Colonic mucosa (tissue), 4 donors: ENCODE measurements at places on chromosomes 16 and 17. TPM values are rescaled to one million over a fixed set of nuclear protein-coding genes. Genes with fewer than 3 reads are reported as not detected.

ITGAD gene
- not detected for total RNA-seq

- no peak overlapping the region for H3K4me3 ChIP-seq
- no peak for DNase-seq
- H3K27me3 ChIP-seq = no peaks in the 10 kb centered on the region
- H3K4me1 ChIP-seq = no peaks in the 10 kb centered on the region
- H3K27ac ChIP-seq = no peak overlapping the region
Observed at GRCh38 chr17:67575325-67575724, 142.4 kb upstream of the NOL11 start.

GRCh38 chr17:70813355-70813930, 644.1 kb downstream of the KCNJ2 start:
- no peak overlapping the region for H3K27ac ChIP-seq
- no peaks in the 10 kb centered on the region for H3K27me3 ChIP-seq
- H3K36me3 ChIP-seq = no peaks in the 10 kb centered on the region

IRX5 gene
- total RNA-seq = 0.11 TPM

CCDC200 gene
- not detected for total RNA-seq

DNA sequence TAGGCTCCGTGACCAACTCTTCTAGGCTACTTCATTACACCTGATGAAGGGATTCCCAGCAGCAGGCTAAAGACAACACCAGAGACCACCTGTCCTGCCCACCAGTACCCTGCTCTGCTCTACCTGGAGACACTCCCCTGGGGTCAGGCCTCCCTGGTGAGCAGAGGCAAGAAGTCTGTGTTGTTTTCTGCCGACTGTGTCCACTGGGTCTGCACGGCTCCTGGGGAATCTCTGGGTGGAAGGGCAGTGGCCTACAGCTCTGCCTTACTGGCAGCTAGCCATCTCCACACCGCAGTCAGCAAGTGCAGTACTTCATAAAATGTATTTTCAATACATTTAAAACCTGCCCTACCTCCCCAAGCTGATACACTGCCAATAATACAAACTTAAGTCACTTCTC, 6.8 kb downstream of the RSL1D1 start:
- no peak overlapping the region for H3K4me3 ChIP-seq
- H3K27me3 ChIP-seq = no peaks in the 10 kb centered on the region
- DNase-seq = no peak
- no peaks in the 10 kb centered on the region for H3K4me1 ChIP-seq
- H3K36me3 ChIP-seq = peaks cover 30% of the 10 kb centered on the region

CNGB1 gene
- total RNA-seq = 0.05 TPM

DNA sequence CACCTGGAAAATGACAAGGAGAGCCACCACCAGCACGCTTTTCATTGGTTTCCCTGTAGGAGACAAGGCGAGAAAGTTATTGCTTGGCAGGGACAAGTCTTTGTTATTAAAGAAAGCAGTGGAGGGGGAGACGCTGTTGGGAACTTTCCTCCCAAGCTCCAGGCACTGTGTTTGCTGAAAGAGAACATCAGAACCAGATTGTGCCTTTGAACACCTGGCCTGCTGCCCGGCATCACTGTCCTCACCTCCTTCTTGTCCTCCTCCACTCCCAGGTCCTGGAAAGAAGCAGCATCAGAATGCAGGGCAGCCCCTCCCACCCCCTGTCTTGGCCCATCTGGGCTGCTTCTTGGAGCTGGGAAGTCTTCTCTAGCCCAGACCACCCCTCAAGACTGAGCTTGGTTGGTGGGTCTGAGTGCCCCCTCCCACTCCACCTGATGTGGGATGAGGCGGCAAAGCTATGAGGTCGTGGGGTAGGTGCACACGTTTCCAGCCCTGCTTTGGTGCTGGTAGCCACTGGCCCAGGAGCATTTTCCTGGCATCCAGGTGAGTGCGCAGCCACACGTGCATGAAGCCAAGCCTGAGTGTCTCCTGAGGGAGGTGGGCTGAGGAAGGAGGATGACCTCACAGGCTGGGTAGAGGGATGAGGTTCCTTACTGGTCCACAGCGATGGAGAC, 6.2 kb downstream of the CCR7 start:
- no peaks in the 10 kb centered on the region for H3K27me3 ChIP-seq
- H3K36me3 ChIP-seq = no peaks in the 10 kb centered on the region
- H3K4me3 ChIP-seq = no peak overlapping the region
- no peak for DNase-seq
- H3K4me1 ChIP-seq = peaks cover 13% of the 10 kb centered on the region

GRCh38 chr17:39981766-39982375, 1.3 kb downstream of the PSMD3 start:
- H3K4me1 ChIP-seq = no peaks in the 10 kb centered on the region
- no peak for DNase-seq
- H3K27me3 ChIP-seq = no peaks in the 10 kb centered on the region
- H3K36me3 ChIP-seq = peaks cover 17% of the 10 kb centered on the region
- H3K27ac ChIP-seq = peak overlapping the region; percentile 80

DNA sequence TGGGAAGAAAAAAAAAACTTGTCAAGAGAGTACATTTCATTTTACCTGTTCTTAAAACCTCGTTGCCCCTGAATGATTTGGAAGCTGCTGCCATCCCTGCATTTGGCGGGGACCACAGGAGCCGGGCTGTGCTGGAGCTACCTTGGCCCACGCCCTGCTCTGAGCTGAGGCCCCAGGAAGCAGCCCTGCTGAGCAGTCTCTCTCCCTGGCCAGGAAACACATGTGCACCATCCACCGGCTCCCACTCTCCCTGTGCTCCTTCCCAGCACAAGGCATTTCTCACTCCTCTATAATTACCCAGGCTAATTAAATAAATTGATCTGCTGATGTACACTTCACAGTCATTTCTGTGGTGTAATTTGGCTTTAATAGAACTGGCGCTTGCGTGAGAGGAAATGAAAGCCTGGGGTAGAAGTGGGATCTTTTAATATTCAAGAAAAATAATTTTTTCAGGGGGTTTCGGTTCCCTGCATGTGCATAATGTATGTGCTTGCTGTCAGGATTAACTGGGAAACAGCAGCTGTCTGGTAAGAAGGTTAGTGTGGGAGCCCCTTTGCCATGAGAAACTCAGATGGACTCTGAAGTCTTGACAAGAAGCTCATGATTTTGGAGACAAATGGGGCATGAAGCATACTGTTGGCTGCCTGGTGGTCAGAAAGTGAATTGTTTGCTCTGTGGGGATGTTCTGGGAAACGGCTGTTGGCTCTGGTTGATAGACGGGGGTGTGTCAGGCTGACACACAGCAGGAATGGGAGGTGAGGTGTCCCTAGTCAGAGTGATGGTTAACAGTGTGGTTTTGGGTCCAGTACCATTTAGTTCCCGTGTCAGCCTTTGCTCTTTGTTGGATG, 252.3 kb upstream of the EEF2KMT start:
- H3K36me3 ChIP-seq = no peaks in the 10 kb centered on the region
- no peak overlapping the region for H3K4me3 ChIP-seq
- no peak overlapping the region for H3K27ac ChIP-seq
- H3K27me3 ChIP-seq = no peaks in the 10 kb centered on the region
- H3K4me1 ChIP-seq = no peaks in the 10 kb centered on the region

DNA sequence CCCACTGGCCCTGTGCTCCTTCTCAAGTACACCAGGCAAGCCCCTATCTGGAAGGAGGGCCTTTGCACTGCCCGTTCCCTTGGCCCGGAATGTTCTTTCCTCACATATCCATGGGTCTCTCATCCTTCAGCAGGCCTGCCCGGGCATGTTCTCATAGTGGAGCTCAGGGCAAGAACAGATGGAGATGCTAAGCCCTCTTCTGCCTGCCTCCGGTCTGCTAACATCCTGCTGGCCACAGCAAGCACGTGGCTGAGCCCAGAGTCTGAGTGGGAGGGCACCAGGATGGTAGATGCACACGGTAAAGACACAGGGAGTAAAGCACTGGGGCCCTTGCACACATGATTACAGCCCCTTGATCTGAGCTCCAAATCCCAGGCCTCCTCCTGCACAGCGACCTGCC, 19.8 kb upstream of the ANKRD40CL start:
- no peak for DNase-seq
- no peak overlapping the region for H3K4me3 ChIP-seq

- H3K36me3 ChIP-seq = no peaks in the 10 kb centered on the region
- peak overlapping the region; percentile 71 for H3K27ac ChIP-seq
- no peak overlapping the region for H3K4me3 ChIP-seq
- H3K27me3 ChIP-seq = no peaks in the 10 kb centered on the region
- H3K4me1 ChIP-seq = peaks cover 5% of the 10 kb centered on the region
Observed at GRCh38 chr17:72406498-72406897, 285.7 kb downstream of the SOX9 start.

GRCh38 chr16:28309811-28310311, 17.5 kb downstream of the SBK1 start:
- no peak for DNase-seq
- H3K27me3 ChIP-seq = no peaks in the 10 kb centered on the region
- H3K27ac ChIP-seq = no peak overlapping the region

DNA sequence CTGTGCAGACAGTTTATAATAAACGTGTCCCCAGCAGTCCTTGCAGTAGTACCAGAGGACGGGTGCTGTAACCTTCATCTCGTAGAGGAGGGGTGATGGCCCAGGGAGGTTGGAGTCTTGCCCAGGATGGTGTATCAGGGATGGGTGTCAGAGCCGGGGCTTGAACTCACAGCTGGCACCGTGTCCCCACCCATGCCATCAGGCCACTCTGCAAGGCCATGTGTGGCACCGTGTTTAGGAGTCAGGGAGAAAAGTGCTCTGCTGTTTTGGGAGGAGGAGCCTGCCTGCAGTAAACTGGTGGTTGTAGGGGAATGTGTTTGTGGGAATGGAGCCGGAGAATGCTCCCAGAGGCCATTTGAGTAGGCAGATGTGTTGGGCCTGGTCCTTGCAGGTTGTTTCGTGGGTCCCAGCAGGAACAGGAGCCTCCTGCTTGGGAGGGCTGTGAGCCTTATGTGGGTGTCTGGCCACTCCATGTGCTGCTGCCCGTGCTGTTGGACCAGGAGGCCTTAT, 1.7 kb downstream of the ADORA2B start:
- DNase-seq = peak; percentile 64
- no peaks in the 10 kb centered on the region for H3K36me3 ChIP-seq
- H3K4me3 ChIP-seq = peak overlapping the region; percentile 70
- H3K4me1 ChIP-seq = no peaks in the 10 kb centered on the region
- H3K27ac ChIP-seq = peak overlapping the region; percentile 89

FAM20A gene
- 0.72 TPM for total RNA-seq

CD300LF gene
- 1.1 TPM for total RNA-seq

GRCh38 chr16:89118361-89119165, 24.9 kb downstream of the ACSF3 start:
- no peak for DNase-seq
- H3K27ac ChIP-seq = no peak overlapping the region
- no peaks in the 10 kb centered on the region for H3K27me3 ChIP-seq
- no peaks in the 10 kb centered on the region for H3K4me1 ChIP-seq

ZNF207 gene
- 147 TPM for total RNA-seq

- H3K27ac ChIP-seq = no peak overlapping the region
- H3K4me3 ChIP-seq = peak overlapping the region; percentile 27
- H3K4me1 ChIP-seq = peaks cover 4% of the 10 kb centered on the region
Observed at GRCh38 chr17:39224778-39225307, 902 bp downstream of the STAC2 start.

- H3K27ac ChIP-seq = no peak overlapping the region
- H3K4me3 ChIP-seq = no peak overlapping the region
- DNase-seq = peak; percentile 56
- H3K27me3 ChIP-seq = no peaks in the 10 kb centered on the region
Observed at GRCh38 chr16:24700549-24701392, 28.7 kb upstream of the TNRC6A start.

GRCh38 chr17:59149051-59149450, 5.9 kb downstream of the SKA2 start:
- H3K4me1 ChIP-seq = no peaks in the 10 kb centered on the region
- H3K36me3 ChIP-seq = no peaks in the 10 kb centered on the region
- no peaks in the 10 kb centered on the region for H3K27me3 ChIP-seq
- H3K27ac ChIP-seq = no peak overlapping the region
- no peak for DNase-seq
- H3K4me3 ChIP-seq = no peak overlapping the region

GRCh38 chr17:56883616-56884015, 30.2 kb downstream of the TRIM25 start:
- no peaks in the 10 kb centered on the region for H3K4me1 ChIP-seq
- no peak for DNase-seq
- no peak overlapping the region for H3K4me3 ChIP-seq
- H3K27ac ChIP-seq = no peak overlapping the region

C17orf113 gene
- 1.2 TPM for total RNA-seq

- no peaks in the 10 kb centered on the region for H3K27me3 ChIP-seq
- no peak overlapping the region for H3K4me3 ChIP-seq
- H3K4me1 ChIP-seq = no peaks in the 10 kb centered on the region
- no peaks in the 10 kb centered on the region for H3K36me3 ChIP-seq
- DNase-seq = no peak
- H3K27ac ChIP-seq = no peak overlapping the region
Observed at GRCh38 chr16:86978445-86979030, 338.7 kb downstream of the C16orf95 start.

DNA sequence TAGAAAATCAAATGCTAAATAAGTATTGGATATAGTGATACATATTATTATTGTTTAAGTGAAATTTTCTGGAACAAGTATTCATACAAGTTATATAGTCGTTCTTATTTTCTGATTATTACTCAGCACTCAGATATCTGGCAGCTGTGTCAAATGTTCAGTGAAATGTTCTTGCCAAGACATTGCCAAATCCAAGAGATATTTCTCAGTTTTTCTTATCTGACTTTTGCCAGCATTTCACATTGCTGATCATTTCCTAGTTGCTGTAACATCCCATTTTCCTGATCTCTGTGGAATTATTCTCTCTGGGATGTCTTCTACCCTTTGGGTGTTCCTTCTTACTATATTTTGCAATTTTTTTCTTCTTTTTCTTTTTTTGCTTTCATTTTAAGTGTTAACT, 262.3 kb downstream of the KIF2B start:
- no peak overlapping the region for H3K4me3 ChIP-seq
- H3K4me1 ChIP-seq = no peaks in the 10 kb centered on the region
- H3K27ac ChIP-seq = no peak overlapping the region
- no peaks in the 10 kb centered on the region for H3K36me3 ChIP-seq
- no peaks in the 10 kb centered on the region for H3K27me3 ChIP-seq
- DNase-seq = no peak
